ENCODE measurements at places on chromosomes 13 and 19.

DNA sequence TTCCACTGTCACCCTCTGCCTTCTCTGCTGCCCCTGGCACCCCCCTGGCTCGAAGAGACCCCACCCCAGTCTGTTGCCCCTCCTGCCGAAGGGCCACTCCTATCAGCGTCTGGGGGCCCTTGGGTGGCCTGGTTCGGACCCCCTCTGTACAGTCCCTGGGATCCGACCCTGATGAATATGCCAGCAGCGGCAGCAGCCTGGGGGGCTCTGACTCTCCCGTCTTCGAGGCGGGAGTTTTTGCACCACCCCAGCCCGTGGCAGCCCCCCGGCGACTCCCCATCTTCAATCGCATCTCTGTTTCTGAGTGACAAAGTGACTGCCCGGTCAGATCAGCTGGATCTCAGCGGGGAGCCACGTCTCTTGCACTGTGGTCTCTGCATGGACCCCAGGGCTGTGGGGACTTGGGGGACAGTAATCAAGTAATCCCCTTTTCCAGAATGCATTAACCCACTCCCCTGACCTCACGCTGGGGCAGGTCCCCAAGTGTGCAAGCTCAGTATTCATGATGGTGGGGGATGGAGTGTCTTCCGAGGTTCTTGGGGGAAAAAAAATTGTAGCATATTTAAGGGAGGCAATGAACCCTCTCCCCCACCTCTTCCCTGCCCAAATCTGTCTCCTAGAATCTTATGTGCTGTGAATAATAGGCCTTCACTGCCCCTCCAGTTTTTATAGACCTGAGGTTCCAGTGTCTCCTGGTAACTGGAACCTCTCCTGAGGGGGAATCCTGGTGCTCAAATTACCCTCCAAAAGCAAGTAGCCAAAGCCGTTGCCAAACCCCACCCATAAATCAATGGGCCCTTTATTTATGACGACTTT lies 2.0 kb downstream of the ZFP36 start:
- peak; percentile 53 for DNase-seq

- DNase-seq, result peak; percentile 36
These were observed 11.4 kb downstream of the NDUFA11 start for GRCh38 chr19:5891938-5892771.

DNA sequence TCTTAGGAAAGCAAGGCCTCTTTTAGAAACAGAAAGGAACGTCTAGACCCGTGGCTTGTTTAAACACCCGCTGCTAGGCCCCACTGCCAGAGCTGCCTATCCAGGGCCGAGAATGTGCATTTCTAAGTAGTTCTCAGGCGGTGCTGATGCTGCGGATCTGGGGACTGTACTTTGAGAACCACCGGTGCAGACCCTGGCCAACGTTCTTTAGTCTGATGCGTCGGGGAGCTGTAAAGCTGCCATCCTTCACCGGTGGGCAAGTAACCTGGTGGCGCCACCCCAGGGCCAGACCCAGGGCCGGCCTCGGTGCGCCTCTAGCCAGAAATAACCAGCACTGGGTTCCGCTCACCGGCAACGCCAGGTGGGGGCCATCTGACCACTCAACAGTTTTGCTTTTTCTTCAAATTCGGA lies 47.1 kb downstream of the TGDS start:
- DNase-seq, result peak; percentile 45

DNA sequence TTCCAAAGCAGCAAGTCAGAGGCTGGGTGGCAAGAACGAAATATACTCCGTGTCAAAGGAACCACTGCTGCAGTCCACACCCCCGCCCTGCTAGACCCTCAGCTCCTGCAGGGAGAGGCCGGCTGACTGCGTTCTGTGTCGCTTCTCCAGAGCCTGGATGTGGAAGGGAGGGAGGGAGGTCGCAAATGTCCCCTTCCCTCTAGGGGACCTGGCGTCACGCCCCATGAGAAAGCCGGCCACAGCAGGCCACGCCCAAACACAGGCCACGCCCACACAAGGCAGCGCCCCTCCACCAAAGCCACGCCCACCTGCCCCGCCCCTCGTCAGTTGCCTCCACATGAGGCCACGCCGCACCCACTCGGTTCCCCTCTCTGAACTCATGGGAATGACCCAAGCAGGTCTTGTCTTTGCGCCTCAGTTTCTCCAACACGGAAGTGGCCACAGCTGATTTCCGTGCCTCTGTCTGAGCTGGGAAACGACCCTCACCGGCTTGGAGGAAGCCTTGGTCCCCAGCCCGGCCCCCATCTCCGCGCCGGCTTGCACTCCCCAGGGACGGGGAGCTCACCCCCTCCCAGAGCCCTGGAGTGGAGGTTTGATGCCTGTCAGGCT lies 38.4 kb upstream of the TCF3 start:
- DNase-seq, result no peak

- DNase-seq, result no peak
These were observed 62.0 kb downstream of the ABCC4 start for GRCh38 chr13:95239283-95239682.

GRCh38 chr13:113050734-113051431 lies 54.7 kb upstream of the F7 start:
- DNase-seq, result no peak

DNA sequence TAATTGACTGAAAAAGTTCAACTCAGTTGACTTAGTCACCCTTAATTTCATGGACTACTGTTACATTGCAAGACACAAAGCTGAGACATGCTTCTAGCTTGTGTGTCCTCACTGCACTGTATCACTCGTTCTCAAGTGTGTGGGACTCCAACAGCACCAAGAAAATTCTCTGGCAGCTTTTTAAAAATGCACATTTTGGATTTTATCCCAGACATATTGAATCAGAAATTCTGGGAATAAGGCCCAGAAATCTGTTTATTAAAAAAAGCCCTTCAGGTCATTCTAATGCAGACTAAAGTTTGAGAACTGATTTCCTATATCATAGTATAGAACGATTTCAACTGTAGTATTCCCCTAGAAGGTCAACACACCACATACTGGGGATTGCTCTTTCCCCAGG lies 1485.3 kb downstream of the PCDH9 start:
- peak; percentile 61 for DNase-seq

DNA sequence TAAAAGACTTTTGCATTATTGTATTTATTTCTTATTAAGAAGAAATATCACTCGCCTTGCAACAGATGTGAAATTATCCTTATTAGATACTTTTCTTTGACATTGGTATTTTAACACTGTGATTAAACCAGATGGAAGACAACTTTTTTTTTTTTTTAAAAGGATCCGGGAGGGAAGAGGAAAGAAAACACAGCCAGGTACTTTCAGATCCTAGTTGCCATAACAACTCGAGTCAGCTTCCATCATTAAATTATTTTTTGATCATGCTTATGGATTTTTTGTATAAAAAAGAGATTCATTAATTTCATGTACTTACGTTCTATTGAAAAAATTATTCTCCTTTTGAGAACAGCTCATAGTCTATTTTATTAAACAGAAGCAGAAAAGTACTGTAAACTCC lies 515.7 kb downstream of the TBC1D4 start:
- DNase-seq, result no peak

- no peak for DNase-seq
These were observed 25.8 kb downstream of the BTBD2 start for GRCh38 chr19:1989513-1990229.

GRCh38 chr13:113552786-113553434 lies 31.6 kb upstream of the TFDP1 start:
- DNase-seq, result no peak

DNA sequence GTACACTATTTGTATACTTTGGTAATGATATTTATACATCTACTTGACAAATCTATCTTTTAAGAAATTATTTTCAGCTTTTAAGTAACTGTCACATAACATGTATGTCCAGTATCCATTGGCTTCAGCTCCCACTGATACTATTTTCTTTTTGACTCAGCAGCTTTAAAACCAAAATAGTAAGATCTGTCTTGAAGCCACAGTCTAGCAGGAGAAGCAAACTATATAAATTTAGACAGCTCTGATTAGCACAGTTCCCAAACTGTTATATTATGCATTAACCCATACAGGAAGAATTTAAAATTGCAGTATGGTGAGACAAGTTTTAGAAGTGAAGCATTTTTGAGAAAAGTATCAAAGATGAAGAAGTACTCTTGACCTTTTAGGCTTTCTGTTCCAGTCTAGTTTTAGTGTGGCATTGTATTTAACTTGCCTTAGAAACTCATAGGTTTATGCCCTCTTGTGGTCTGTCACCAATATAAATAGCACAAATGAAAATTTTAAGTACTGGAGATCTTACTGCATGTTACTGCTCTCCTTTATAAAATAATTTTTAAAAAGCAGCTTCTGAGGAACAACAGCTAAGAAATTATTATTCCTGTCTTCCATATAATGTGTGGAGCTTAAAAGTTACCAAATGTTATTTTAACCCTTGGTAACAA lies 24.7 kb downstream of the URI1 start:
- DNase-seq, result peak; percentile 33

DNA sequence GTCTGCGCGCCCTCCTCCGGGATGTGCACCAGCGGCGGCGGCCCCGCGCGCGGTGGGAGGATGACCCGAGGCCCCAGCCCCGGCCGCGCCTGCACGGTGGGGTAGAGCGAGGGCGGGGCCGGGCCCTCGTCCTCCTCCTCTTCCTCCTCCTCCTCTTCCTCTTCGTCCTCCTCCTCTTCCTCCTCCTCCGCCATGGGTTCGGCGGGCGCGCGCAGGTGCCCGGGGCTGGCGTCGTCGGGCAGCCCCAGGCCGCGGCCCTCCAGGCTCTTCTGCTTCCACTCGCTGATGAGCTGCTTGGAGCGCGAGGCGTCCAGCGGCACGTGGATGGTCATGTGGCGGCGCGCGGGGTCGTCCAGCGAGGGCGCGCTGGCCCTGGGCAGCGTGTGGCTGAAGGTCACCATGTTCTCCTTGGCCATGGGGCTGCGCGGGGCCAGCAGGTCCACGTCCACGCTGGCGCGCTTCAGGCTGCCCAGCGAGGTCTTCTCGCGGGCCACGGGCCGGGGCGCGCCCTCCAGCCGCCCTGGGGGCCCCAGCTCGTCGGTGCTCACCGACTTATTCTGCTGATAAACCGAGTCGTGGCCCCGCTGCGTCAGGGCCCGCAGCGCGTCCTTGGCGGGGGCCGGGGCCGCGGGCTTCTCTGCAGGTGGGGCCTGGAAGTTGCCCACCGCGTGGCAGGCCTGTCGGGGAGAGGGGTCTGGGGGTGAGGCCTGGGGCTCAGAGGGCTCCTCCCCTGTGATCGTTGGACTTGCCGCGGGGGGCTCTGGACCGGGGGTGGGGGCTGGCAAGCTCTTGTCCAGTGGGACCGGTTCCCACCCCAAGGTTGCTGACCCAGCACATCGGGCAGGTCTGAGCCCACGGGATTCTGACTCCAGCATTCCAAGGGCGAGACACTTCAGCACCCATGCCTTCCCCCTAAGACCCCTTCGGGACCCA lies 8.3 kb downstream of the PLPPR3 start:
- DNase-seq, result no peak

DNA sequence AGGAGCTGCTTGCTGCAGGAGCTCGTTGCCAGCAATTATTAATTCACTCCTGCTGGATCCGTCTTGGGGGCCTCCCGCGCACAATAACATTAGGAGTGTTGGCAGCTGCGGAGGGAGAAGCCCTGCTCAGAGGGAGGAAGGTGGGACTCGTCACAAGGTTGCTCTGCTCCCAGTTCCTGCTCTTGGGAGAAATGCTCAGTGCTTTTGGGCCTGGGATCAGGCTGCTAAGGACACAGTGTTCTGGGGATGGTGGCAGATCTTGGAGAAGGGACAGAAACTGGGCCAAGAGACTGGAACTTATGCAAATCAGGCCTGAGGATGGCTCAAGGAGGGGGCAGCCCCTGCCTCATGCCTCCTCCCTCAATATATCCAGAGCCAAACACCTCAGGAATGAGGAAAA lies 78.9 kb upstream of the OLFM4 start:
- DNase-seq, result no peak

DNA sequence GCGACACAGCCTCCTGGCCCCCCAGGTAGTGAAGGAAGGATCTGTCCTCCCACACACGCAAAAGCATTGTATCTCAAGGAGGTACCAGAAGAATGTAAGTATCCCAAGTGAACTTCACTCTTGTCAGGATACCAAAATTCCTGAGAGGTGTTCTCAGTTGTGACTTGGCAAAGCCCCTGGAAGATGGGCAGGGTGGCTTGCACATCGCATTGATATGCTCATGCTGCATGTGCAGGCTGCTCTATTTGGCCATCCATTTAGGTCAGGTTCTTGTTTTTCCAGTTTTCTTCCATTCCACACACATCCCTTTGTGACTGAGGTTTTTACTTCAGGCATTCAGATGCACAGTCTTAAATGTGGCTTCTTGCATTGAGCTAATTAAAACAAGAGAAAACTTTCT lies 382.8 kb downstream of the FOXO1 start:
- DNase-seq, result no peak

- DNase-seq, result no peak
These were observed 307.0 kb downstream of the ZNF536 start for GRCh38 chr19:30679153-30679702.

DNA sequence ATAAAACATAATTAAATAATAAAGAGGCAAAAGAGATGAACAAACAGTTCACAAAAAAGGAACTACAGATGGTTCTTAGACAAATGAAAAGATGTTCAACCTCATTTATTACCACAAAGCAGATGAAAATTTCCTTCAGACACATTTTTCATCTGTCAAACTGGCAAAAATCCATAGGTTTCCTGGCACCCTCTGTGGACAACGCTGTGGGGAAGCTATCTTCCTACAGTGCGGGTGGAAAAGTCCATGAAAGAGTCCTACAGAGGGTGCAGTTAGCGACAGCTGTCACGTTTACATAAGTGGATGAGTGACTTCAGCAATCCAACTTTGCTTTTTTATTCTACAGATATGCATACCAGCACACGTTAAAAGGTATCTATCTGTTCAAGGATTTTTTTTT lies 30.3 kb upstream of the PDCD5 start:
- no peak for DNase-seq

DNA sequence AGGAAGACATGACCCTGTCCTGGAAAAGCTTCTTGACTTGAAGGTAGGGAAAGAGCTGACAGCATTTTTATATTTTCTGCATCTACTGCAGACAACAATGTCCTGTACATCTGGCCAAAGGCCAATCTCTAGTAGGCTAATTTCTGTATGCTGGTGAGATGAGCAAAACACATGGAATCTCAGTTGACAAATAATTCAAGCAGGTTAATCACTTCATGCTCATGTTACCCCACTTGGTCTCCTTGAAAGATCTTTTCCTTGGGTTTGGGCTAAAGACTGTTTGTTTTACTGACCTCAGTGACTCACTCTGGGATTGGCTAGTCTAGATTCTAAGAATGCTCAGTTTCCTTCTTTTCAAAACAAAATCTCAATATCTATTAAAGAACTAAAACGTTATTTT lies 298.8 kb downstream of the LMO7 start:
- DNase-seq, result peak; percentile 23

DNA sequence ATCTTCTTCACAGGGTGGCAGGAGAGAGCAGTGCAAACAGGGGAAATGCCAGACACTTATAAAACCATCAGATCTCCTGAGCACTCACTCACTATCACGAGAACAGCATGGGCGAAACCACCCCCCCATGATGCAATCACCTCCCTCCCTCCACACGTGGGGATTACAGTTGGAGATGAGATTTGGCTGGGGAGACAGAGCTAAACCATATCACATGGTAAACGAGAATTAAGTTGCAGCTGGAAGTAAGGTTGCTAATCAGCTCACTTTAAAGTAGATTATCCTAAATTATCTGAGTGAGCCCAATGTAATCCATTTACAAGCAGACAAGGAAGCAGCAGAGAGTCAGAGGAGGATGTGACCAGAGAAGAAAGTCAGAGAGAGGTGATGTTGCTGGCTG lies 102.2 kb upstream of the IPO5 start:
- no peak for DNase-seq

Data from AG10803 (cell line).